ENCODE measurements at places on chromosomes 12 and 14. TPM values are rescaled to one million over a fixed set of nuclear protein-coding genes. Genes with fewer than 3 reads are reported as not detected.

Gene GYS2
- not detected for total RNA-seq

Gene AGAP2
- total RNA-seq: 17.9 TPM

Gene CCDC177
- not detected for total RNA-seq

DNA sequence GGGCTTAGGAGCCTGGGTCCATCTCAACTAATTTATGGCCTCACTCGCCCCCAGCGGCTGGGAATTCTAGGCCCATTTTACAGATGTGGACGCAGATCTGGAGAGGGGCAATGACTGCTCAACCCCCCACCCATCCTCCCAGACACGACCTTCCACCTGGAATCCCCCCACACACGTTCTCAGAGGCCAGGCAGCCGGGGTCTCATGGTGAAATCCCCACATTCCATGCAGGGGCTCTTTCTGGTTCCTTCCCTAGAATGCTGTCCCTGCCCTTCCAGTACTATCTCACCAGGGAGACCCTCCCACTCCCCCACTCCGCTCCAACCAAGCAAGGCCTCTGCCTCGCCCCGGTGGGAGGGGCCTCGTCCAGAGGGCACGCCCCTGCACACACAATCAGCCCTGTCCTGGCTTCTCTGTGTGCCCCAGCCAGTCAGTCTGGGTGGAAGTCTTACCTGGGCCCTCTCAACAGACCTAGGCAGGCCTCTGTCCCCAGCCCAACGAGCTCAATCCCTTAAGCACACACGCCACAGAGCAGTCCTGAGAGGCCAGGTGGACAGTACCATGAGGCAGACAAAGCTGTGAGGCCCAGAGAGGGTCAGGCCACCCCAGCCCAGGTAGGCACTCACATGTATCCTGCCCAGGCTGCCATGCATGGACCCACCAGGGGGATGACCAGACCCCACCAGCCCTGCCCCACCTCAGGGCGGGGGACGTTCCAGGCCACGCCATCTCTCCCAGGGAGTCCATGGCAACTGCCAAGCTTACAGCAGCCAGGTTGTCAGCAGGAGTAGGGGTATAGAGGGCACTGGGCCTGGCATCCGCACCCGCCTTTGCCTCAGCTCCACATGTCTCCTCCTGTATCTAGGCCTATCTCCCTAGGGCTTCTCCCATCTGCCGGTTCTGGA is 1.3 kb upstream of the ANKRD9 start:
- no peaks in the 10 kb centered on the region for H3K27me3 ChIP-seq
- peaks cover 9% of the 10 kb centered on the region for H3K4me1 ChIP-seq
- peak overlapping the region; percentile 90 for H3K4me3 ChIP-seq
- no peaks in the 10 kb centered on the region for H3K36me3 ChIP-seq
- no peak overlapping the region for H3K27ac ChIP-seq

GRCh38 chr14:76926521-76927251 is 100.5 kb downstream of the LRRC74A start:
- no peaks in the 10 kb centered on the region for H3K36me3 ChIP-seq
- no peak overlapping the region for H3K27ac ChIP-seq
- no peak overlapping the region for H3K4me3 ChIP-seq
- no peak for DNase-seq
- H3K27me3 ChIP-seq: no peaks in the 10 kb centered on the region

DNA sequence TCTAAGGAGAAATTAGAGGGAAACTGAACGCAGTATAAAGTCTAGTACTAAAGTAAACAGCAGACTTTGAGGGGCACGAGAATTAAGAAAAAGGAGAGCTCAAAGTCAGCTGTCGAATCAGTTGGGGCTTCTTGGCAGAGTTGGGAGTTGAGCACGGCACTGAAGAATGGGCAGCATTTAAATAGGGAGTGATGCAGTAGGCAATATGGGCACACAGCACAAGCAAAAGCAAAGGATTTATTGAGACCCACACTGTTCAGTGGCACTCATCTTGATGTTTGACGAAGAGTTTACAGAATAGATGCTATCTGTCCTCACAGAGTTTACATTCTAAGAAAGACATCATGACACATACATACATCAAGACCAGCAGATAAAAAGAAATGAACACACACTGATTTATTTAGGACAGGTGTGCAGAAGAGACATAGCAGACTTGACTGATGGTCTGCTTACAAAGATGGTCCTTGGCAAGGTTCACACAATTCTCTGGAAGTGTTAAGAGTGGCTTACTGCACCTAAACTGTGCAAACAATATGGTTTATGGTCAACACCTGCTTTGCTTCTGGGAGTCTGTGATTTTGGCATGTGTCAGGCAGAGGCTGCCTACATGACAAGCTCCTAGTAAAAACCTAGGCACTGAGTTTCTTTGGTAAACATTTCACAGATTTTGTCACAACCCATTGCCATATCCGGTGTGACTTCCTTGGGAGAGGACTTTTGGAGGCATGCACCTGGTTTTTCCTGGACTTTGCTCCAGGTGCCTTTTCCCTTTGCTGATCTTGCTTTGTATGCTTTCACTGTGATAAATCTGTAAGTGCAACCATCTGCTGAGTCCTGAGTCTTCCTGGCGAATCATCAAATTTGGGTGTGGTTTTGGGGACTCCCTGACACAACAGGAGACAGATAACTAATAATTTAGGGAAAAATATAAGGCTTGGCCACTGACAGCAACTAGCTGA is 26.3 kb downstream of the ALKBH1 start:
- no peak overlapping the region for H3K27ac ChIP-seq
- H3K4me1 ChIP-seq: no peaks in the 10 kb centered on the region
- no peak for DNase-seq
- no peak overlapping the region for H3K4me3 ChIP-seq
- H3K27me3 ChIP-seq: no peaks in the 10 kb centered on the region

DNA sequence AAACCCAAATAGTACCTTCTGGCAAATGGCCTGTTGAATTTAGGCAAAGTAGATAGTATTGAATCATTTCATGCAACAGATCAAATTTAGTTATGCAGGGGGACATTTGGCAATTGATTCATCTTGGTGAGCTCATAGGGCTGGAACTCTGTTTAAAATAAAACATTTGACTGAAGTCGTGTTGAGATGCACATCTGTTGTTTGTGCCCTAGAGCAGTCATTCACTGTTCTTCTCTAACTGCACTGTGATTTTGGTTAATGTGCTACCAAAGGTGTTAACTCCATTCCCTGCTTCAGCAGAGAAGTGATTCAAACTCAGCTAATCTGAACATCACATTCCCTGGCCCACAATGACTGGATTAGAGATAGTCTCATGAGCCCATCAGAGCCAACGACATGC is 44.0 kb upstream of the CSRP2 start:
- H3K4me3 ChIP-seq: no peak overlapping the region
- H3K36me3 ChIP-seq: no peaks in the 10 kb centered on the region
- no peaks in the 10 kb centered on the region for H3K27me3 ChIP-seq
- H3K27ac ChIP-seq: no peak overlapping the region
- no peak for DNase-seq

DNA sequence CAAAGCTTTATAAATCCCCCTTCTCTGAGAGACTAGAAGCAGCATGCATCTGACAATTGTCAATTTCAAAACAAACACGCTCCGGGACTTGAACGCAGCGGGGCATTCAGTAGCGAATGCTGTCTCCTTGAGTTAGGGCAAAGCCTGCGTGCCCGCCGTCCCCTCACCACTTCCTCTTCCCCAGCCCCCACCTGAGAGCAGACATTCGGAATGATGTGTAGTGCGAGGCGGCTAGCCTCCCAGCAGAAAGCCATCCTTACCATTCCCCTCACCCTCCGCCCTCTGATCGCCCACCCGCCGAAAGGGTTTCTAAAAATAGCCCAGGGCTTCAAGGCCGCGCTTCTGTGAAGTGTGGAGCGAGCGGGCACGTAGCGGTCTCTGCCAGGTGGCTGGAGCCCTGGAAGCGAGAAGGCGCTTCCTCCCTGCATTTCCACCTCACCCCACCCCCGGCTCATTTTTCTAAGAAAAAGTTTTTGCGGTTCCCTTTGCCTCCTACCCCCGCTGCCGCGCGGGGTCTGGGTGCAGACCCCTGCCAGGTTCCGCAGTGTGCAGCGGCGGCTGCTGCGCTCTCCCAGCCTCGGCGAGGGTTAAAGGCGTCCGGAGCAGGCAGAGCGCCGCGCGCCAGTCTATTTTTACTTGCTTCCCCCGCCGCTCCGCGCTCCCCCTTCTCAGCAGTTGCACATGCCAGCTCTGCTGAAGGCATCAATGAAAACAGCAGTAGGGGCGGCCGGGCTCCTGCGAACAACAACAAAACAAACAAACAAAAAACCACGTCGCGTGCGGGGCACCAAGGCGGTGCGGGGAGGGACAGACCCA is 2.2 kb downstream of the PRMT8 start:
- H3K4me3 ChIP-seq: no peak overlapping the region
- DNase-seq: no peak
- no peaks in the 10 kb centered on the region for H3K36me3 ChIP-seq
- peaks cover 2% of the 10 kb centered on the region for H3K27me3 ChIP-seq
- no peaks in the 10 kb centered on the region for H3K4me1 ChIP-seq

DNA sequence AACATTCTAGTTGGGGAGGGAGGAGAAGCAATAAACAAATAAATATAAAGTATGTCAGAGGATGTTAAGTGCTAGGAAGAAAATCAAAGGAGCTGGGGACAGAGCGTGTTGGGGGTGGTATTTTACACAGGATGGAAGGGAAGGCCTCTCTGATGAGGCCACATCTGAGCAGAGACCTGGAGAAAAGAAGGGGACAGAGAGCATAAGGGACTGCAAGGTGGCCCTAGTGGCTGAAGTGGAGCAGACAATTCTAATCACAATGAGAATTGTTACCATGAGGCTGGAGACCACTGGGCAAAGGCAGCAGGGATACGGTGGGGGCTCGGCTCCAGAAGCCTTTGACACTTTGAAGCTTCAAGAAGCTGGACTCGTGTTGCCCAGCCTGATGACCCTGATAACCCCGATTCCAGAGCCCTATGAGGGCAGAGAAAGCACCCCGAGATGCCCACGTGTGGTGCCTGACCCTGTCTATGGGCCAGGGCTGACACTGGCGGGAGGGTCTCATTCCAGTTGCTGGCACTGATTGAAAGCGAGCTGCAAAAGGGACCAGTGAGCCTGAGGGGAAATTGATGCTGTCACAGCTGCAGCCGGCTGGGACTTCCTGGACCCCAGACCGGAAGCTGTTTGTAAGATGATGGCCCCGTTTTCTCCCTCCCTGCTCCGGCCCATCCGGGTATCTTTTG is 169.1 kb downstream of the RBM19 start:
- H3K27ac ChIP-seq: no peak overlapping the region
- H3K4me1 ChIP-seq: no peaks in the 10 kb centered on the region
- H3K4me3 ChIP-seq: no peak overlapping the region
- no peaks in the 10 kb centered on the region for H3K36me3 ChIP-seq

DNA sequence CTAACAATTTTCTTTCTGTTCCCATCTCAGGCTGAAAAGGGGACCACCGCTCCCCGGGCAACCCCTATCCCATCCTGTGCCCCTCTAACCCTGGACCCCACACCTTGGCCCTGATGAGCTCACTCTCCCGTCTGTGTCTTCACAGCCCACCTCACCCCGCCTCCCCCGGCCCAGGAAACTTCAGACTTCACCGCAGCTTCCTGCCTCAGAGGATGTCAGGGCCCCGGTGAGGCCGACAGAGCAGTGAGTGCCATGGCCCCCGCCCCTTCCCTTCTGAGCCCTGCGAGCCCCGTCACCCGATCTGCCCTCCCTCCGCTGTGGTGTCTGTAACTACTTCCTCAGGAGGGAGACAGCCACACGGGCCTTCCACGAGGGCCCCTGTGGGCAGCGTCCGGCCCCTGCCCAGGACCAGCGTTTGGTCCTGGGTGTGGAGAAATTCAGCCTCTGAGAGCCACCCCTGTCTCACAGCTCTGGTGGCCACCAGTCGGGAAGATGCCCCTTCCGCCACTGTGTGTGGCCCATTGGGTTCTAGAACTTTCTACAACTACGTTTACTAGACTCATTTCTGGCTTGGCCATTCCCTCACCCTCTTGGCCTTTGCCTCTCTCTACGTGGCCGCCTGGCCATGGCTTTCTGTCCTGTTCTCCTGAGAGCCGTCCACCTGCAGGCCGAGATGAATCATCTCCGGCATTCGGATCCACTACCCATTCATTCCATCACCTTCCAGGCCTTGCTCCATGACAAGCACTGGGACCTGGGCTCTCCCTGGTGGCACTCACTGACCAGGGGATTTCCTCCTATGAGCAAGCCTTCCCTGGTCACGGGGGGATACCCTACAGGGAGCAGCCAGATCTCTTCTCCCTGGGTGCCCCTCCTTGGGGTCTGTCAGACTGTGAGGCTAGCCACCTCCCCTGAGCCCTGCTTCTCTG is 3.4 kb downstream of the RHOF start:
- H3K27me3 ChIP-seq: no peaks in the 10 kb centered on the region
- peak overlapping the region; percentile 97 for H3K4me3 ChIP-seq
- DNase-seq: peak; percentile 70

DNA sequence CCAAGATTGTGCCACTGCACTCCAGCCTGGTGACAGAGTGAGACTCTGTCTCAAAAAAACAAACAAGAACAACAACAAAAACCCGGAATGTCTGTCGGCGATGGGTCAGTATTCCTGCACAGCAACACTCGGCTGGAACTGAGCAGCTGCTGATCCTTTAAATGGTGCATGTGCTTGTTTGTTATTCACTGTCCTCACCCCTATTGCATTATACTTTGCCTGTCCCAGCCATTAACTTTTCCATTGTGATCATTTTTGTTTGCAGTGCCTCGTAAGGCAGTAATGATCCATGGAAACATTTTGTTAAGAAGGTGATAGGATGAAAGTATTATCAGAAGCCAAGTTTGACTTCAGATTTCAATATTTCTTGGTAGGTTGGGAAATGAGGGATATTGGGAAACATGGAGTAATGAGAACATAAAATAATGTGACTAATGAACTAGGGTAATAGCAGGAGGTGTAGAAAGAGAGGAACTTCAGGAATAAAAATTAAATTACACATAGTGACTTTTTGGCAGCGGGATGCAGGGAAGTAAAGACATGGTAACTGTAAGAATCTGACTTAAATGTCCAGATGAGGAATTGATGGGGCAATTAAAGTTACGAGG is 6.1 kb downstream of the ACSS3 start:
- no peak overlapping the region for H3K27ac ChIP-seq
- no peak overlapping the region for H3K4me3 ChIP-seq

DNA sequence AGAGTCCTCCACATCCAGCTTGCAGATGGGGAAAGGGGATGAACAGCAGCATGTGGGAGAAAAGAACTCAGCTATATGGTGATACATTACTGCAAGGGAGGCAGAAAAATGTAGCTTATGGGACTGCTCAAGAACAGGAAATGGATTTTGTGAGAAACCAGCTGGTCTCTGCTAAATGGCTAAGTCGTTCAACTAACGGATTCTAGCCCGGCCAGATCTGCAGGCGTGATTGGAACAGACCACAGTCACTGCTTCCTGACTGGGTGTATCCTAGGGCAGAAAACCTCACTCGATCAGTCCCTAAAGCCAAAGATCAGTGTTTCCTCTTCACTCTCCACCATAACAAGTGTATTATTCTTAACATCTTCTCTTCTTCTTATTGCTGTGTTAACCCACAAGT is 8.1 kb upstream of the PTGDR start:
- H3K4me3 ChIP-seq: no peak overlapping the region
- H3K27me3 ChIP-seq: no peaks in the 10 kb centered on the region
- H3K27ac ChIP-seq: no peak overlapping the region
- H3K36me3 ChIP-seq: no peaks in the 10 kb centered on the region
- no peak for DNase-seq

- no peaks in the 10 kb centered on the region for H3K27me3 ChIP-seq
- no peak overlapping the region for H3K27ac ChIP-seq
- H3K4me1 ChIP-seq: no peaks in the 10 kb centered on the region
- no peak overlapping the region for H3K4me3 ChIP-seq
These were observed 58.5 kb upstream of the PLXNC1 start for GRCh38 chr12:94089891-94090290.

Data from GM12878 (cell line).